AG04449 (cell line): ENCODE measurements at places on chromosomes 2 and 18.

DNA sequence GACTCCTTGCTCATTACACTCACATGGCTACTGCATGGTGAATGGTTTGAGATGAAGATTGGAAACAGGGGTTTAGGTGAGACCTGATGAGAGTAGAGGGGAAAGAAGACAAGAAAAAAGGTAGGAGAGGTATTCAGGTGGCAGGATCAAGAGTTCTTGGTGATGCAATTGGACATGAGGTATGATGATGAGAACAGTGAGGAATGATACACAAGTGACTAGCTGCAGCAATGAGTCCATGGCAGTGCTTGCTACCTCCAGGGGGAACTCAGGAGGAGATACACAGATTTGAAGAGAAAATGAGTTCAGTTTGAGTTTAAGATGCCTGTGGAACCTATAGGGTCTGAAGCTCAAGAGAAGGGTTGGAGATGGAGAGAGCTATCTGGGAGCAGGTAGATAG, 62.1 kb upstream of the NFE2L2 start:
- DNase-seq, result no peak

- no peak for DNase-seq
Measured at GRCh38 chr2:235066490-235066889, 114.7 kb downstream of the SH3BP4 start.

GRCh38 chr2:30956995-30957394, 149.7 kb upstream of the CAPN13 start:
- DNase-seq, result no peak

GRCh38 chr2:40428439-40428838, 23.5 kb downstream of the SLC8A1 start:
- no peak for DNase-seq

DNA sequence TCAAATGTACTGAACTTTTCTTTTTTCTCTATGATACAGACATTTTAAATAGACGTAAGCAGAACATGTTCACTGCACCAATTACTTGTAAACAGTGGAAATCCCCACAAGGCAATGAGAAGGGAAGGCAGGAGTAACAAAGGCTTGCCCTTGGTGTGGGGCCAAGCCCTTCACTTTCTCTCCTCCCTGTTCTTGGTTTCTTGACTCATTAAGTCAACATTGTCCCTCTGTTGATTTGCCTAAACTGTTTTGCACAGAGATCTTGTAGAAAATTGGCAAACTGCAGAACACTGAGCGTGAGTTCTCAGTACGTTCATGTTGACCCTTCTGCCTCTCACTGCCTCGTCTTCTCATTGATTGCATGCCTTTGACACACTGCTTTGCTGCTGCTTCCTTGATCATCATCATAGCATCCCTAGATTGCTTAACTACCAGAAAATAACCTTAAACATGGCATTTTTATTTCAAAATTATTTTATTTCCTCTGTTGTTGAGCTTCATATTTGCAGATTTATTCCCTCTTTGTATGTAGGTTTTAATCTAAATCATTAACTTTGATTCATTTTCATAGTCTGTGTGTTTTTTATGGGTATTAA, 257.7 kb downstream of the PTGR3 start:
- peak; percentile 85 for DNase-seq

DNA sequence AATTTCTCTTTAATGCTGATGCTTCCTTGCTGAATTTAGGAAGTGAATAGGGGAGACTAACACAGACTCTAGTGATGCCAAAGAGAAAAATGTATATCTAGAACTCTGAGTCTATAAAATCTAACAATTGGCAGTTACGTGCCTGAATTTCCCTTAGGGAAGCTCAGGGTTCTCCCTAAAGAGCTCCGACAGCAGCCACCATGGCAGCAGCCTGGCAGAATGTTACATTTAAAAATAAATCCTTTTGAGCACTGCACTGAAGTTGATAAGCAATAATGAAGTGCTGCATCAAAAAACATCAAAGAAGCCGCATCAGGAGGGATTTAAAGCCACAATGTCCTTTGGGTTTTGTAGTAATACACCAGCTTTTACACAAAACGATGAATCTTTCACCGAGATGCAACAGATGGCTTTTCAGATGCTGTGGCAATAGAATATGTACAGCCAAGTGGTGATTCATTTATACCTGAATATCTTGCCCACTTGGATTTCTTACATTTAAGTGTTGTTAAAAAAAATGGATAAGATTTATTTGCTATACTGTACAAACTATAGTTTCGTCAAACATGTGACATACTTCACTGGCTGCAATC, 291.2 kb upstream of the SESTD1 start:
- no peak for DNase-seq

DNA sequence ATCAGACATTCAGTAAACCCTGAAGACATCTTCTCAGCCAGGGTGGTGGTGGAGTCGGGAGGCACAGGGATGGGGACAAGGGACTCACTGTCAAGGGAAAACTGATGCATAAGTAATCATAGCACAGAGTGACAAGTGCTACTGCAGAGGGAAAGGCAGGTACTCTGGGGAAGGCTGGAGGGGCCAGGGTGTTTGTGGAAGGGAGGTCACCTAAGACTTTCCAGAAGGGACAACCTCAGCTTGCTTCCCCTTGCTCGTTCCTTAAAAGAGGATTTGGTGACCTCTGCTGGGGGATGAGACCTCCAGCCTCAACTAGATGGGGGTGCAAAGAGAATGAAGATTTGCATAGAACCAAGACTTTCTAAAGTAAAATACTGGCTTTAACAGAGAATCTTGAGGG, 99.5 kb downstream of the SLC4A3 start:
- DNase-seq, result no peak
